Upper lobe of right lung (tissue), 1 donor: ENCODE measurements at places on chromosomes 13 and 19. TPM values are rescaled to one million over a fixed set of nuclear protein-coding genes. Genes with fewer than 3 reads are reported as not detected.

DNA sequence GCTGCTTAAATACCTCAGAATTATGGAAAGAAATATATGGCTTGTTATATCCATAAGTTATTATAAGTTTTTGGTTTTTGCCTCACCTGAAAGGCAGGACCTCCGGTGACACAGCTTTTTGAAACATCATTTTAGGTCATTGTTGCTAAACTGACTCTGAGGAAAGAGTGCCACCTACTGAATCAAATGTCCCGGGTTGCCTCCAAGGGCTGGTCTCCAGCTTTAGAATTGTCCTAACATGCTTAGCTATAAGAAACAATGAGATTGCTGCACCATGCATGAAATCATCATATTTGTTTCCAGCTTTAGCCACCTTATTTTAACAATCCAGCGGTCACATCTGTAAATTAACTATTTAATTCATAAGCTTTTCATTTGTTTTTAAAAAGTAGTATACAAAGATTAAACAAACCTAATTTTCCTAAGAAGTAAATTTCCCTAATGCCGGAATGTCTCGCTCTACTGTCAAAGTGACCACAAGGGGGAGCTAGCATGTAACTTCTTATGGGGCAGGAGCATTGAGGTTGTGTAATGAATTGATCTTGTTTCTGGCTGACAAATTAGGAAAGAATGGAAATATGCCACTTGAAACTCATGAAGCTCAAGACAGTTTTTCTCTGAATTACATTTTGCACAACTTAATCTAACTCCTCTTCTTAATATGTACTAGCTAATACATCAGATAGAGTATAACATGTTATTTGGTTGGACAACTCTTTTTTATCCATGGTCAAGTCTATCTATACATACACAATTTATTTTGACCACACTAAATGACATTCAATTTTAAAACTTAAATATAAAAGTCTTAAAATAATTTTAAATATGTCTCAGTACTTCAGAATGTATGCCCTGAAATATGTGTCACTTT is 6.7 kb upstream of the PCDH17 start:
- DNase-seq = no peak
- peaks cover 5% of the 10 kb centered on the region for H3K4me1 ChIP-seq
- H3K4me3 ChIP-seq = no peak overlapping the region
- no peak overlapping the region for H3K27ac ChIP-seq

DNA sequence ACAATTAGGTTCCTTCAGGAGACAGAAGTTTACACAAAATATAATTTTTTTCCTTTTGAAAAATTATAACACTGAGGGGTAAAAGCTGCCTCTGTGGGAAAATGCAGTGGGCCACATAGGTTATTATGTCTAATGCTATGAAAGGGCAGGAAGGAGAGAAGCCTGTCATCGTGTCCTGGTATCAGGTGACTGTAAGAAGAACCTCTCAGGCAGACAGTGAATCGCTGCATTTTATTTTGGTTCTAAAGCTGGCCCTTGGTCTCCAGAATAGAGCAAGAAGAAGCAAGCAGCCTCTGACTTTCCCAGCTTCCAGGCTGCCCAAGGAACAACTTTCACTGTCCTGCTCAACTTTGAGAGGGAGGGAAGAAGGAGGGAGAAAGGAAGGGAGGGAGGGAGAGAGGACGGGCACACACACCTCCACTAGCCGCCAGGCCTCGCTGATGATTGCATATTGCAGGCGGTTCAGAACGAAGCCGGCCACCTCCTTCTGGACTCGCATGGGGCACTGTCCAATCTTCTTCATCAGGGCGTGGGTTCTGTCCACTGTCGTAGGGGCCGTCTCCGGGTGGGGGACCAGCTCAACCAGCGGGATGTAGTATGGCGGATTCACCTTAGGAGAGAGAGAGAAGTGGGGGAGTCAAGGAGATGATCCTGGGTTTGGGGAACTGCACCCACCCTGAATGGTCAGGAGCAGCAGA is 93.8 kb downstream of the CRYL1 start:
- H3K27me3 ChIP-seq = no peaks in the 10 kb centered on the region
- no peak overlapping the region for H3K27ac ChIP-seq
- no peak overlapping the region for H3K4me3 ChIP-seq
- H3K36me3 ChIP-seq = peaks cover 12% of the 10 kb centered on the region

The TMEM91 gene
- 19.5 TPM for total RNA-seq

The PTGIR gene
- 12.6 TPM for total RNA-seq

The FXYD3 gene
- 145 TPM for total RNA-seq

- no peak within 1 kb of the TSS for H3K27ac ChIP-seq
- no peaks in the 10 kb centered on the region for H3K36me3 ChIP-seq
- DNase-seq = no peak
- peak within 1 kb of the TSS; percentile 13 for H3K4me3 ChIP-seq
Observed at GRCh38 chr13:45851171-45851921, at the start of gene SIAH3. TSS of gene SIAH3 (minus strand) at chr13:45851753. CDS start at chr13:45851629, 124 bp downstream.

- H3K27ac ChIP-seq = no peak within 1 kb of the TSS
- peaks cover 14% of the 10 kb centered on the region for H3K4me1 ChIP-seq
- no peaks in the 10 kb centered on the region for H3K36me3 ChIP-seq
- peak within 1 kb of the TSS; percentile 33 for H3K4me3 ChIP-seq
- no peak for DNase-seq
- H3K27me3 ChIP-seq = peaks cover 36% of the 10 kb centered on the region
Observed at GRCh38 chr13:42574011-42574410, at the start of gene TNFSF11. TSS of gene TNFSF11 (plus strand) at chr13:42574152. CDS start at chr13:42574304, 152 bp downstream.

DNA sequence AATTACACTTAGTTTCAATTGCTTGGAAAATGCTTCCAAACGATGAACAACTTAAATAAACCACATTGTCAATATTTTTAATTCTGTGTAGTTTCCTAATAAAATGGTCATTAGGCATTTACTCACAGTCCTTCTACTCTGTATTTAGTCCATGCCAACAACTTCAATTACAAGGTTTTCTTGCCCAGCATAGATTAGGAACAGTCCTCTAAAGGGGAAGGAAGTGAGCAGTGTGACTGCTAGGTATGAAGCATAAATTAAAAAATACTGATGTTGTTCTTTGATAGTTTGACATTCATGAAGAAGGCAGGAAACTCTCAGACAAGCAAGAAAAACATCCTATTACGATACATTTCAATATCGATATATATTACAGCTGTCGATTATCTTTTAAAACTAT is 716.0 kb upstream of the PCDH9 start:
- no peak overlapping the region for H3K27ac ChIP-seq
- H3K36me3 ChIP-seq = no peaks in the 10 kb centered on the region
- no peak overlapping the region for H3K4me3 ChIP-seq
- H3K4me1 ChIP-seq = no peaks in the 10 kb centered on the region
- H3K27me3 ChIP-seq = no peaks in the 10 kb centered on the region
- DNase-seq = no peak

- H3K36me3 ChIP-seq = no peaks in the 10 kb centered on the region
- peak overlapping the region; percentile 80 for H3K27ac ChIP-seq
- H3K4me1 ChIP-seq = peaks cover 60% of the 10 kb centered on the region
- no peaks in the 10 kb centered on the region for H3K27me3 ChIP-seq
Observed at GRCh38 chr19:1264801-1265614, 4.1 kb upstream of the CIRBP start.

GRCh38 chr19:18304458-18305310 is 18.2 kb downstream of the LSM4 start:
- DNase-seq = peak; percentile 91
- peak overlapping the region; percentile 97 for H3K27ac ChIP-seq
- H3K4me3 ChIP-seq = peak overlapping the region; percentile 48
- peaks cover 58% of the 10 kb centered on the region for H3K4me1 ChIP-seq
- H3K27me3 ChIP-seq = no peaks in the 10 kb centered on the region
- peaks cover 15% of the 10 kb centered on the region for H3K36me3 ChIP-seq

The CAMSAP3 gene
- total RNA-seq = 29.1 TPM

DNA sequence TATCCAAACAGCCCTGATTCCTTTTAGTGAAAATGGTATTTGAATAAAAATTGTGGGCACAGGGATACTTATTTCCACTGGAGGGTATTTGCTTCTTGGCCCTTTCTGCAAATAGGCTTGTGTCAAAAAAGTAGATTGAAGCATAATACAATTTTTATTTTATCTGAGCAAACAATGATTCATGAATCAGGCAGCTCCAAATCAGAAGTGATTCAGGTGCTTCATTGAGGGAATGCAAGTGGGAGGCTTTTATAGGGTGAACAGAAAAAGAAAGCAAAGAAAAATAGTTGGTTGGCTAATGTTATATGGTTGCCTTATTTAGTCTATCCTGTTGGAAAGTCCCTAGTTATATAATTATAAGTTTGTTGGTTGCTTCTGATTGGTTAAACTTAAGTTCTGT is 117.9 kb downstream of the ITGBL1 start:
- DNase-seq = no peak
- no peaks in the 10 kb centered on the region for H3K4me1 ChIP-seq
- H3K27me3 ChIP-seq = no peaks in the 10 kb centered on the region
- no peak overlapping the region for H3K27ac ChIP-seq
- H3K4me3 ChIP-seq = no peak overlapping the region
- no peaks in the 10 kb centered on the region for H3K36me3 ChIP-seq

GRCh38 chr19:5891938-5892771 is 11.4 kb downstream of the NDUFA11 start:
- peaks cover 18% of the 10 kb centered on the region for H3K36me3 ChIP-seq
- no peak overlapping the region for H3K4me3 ChIP-seq
- peaks cover 11% of the 10 kb centered on the region for H3K27me3 ChIP-seq
- DNase-seq = no peak

- H3K27ac ChIP-seq = no peak overlapping the region
- no peak for DNase-seq
- no peaks in the 10 kb centered on the region for H3K4me1 ChIP-seq
- no peak overlapping the region for H3K4me3 ChIP-seq
- no peaks in the 10 kb centered on the region for H3K36me3 ChIP-seq
Observed at GRCh38 chr13:27482983-27483382, 32.6 kb upstream of the MTIF3 start.

GRCh38 chr13:113506025-113506685 is 15.6 kb upstream of the DCUN1D2 start:
- no peak overlapping the region for H3K27ac ChIP-seq
- peaks cover 58% of the 10 kb centered on the region for H3K36me3 ChIP-seq
- no peaks in the 10 kb centered on the region for H3K27me3 ChIP-seq
- no peak overlapping the region for H3K4me3 ChIP-seq

- no peak overlapping the region for H3K4me3 ChIP-seq
- no peaks in the 10 kb centered on the region for H3K36me3 ChIP-seq
- no peak for DNase-seq
- no peaks in the 10 kb centered on the region for H3K27me3 ChIP-seq
Observed at GRCh38 chr13:30726192-30726591, 9.2 kb upstream of the ALOX5AP start.

The CEACAM4 gene
- 4.6 TPM for total RNA-seq

- H3K4me3 ChIP-seq = no peak overlapping the region
- no peaks in the 10 kb centered on the region for H3K36me3 ChIP-seq
- no peak for DNase-seq
- H3K27ac ChIP-seq = no peak overlapping the region
- no peaks in the 10 kb centered on the region for H3K27me3 ChIP-seq
Observed at GRCh38 chr13:54637366-54637765, 1608.8 kb downstream of the OLFM4 start.

- no peak overlapping the region for H3K27ac ChIP-seq
- H3K36me3 ChIP-seq = peaks cover 5% of the 10 kb centered on the region
- no peaks in the 10 kb centered on the region for H3K27me3 ChIP-seq
- peak; percentile 50 for DNase-seq
Observed at GRCh38 chr13:48320891-48321510, 17.4 kb downstream of the RB1 start.

The ZNF534 gene
- 0.29 TPM for total RNA-seq

DNA sequence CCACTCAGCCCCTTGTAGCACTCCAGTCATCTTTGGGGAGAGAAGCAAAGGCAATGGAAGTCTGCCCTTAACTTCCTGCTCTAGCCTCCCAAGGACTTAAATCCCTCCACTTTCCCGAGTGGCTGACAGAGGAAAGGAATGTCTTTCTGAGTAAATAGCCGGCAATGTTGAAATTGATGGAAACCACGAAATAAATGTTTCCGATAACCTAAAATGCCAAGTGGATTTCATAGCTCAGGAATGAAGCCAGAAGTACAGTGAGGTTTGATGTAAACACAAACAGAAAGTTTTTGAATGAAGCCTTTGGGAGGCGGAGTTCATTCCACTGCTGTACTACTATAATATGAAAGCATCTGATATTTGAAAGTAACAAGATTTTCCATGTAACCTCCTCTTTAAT is 14.0 kb upstream of the TBC1D4 start:
- no peaks in the 10 kb centered on the region for H3K27me3 ChIP-seq
- no peak overlapping the region for H3K27ac ChIP-seq
- H3K4me1 ChIP-seq = no peaks in the 10 kb centered on the region
- DNase-seq = no peak
- no peaks in the 10 kb centered on the region for H3K36me3 ChIP-seq

DNA sequence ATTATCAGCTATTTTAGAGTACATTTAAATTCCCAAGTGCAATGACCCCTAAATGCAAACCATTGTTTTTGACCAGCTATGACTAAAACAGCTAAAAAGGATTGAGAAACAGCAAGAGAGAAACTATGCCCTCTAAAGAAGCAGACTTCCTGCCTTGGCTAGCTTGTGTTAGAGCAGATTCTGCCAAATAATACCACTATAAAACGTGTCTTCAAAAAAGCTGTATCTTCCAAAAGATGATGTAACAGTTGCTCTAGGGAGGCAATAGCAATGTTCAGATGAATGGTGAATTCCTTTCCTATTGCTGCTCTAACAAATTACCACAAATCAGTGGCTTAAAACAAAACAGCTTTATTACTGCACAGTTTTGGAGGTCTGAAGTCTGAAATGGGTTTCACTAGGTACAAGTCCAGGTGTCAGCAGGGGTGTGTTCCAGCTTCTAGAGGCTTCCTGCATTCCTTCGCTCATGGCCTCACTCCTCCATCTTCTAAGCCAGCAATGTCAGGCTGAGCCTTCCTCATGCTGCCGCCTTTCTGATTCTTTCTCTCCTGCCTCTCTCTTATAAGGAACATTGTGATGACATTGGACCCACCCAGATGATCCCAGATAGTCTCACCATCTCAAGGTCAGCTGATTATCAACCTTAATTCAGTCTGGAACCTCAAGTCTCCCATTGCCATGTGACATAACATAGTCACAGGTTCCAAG is 84.5 kb downstream of the LRRC63 start:
- no peak for DNase-seq
- H3K4me1 ChIP-seq = peaks cover 23% of the 10 kb centered on the region
- peak overlapping the region; percentile 70 for H3K27ac ChIP-seq
- no peaks in the 10 kb centered on the region for H3K36me3 ChIP-seq
- no peaks in the 10 kb centered on the region for H3K27me3 ChIP-seq

GRCh38 chr19:55090564-55090963 is 14.9 kb downstream of the EPS8L1 start:
- peaks cover 8% of the 10 kb centered on the region for H3K27me3 ChIP-seq
- no peak overlapping the region for H3K27ac ChIP-seq
- peaks cover 23% of the 10 kb centered on the region for H3K4me1 ChIP-seq
- no peak overlapping the region for H3K4me3 ChIP-seq
- DNase-seq = no peak

DNA sequence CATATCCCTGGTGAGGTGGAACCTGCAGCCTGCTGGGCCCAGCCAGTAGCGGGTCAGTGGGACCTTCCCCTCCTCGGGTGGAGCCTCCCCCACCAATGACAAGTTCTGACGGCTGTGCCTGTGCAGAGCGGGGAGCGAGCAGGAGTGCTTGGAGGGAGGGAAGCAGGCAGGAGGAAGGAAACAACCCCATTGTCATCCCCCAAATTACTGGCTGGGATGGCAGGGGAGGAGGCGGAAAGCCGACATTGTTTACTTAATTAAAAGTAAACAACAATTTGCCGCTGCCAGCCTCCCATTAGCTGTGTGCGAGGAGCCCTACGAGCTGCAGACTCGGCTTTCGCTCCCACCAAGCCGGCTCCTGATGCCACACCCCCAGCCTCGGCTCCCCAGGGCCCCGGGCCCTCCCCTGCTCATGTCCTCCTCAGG is 45.5 kb downstream of the LYL1 start:
- no peak overlapping the region for H3K4me3 ChIP-seq
- no peaks in the 10 kb centered on the region for H3K36me3 ChIP-seq
- no peak for DNase-seq
- no peaks in the 10 kb centered on the region for H3K27me3 ChIP-seq
- peaks cover 94% of the 10 kb centered on the region for H3K4me1 ChIP-seq
- peak overlapping the region; percentile 88 for H3K27ac ChIP-seq

The APLP1 gene
- total RNA-seq = 7.0 TPM

The BLVRB gene
- 132 TPM for total RNA-seq
